Esophagus muscularis mucosa (tissue), 4 donors: ENCODE measurements at places on chromosomes 5 and 9. TPM values are rescaled to one million over a fixed set of nuclear protein-coding genes. Genes with fewer than 3 reads are reported as not detected.

GRCh38 chr9:72997387-72997995 lies 44.6 kb upstream of the ALDH1A1 start:
- no peak for DNase-seq

DNA sequence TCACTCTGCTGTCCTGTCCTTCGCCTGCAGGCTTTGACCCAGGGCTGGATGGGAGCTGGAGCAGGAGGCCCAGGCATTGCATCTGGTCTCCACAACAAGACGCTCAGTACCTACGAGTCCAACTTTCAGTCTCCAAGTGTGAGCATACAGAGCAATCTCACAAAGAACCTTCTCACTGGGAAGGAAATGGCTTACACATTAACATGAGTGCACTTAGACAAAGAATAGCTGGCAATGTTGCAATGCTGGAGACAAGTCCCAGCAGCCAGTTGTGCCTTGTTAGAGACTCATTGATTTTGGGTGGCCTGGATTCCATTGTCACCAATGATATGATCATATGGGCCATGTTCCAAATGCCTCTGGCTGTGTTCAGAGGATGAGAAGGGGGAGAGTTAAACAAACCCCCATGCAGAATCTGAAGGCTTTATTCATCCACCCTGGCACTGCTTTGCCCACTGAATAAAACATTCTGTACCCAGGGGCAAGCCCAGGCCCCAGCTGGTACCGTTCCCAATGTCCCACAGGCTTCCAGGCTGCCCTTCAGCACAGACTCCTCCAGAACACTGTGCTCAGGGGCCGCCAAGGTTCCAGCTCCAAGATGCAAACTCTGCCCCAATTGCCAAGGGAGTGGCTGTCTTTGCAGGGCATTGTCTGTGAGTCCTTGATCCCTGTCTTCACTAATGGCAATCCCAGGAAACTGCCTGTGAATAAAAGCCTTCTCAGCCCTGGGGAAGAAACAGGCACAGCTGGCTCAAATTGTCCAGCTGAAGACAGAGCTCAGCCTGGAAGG lies 185.5 kb downstream of the HSD17B3 start:
- DNase-seq: no peak

- no peak for DNase-seq
Measured at GRCh38 chr9:111330124-111330523, at the start of gene OR2K2. Gene OR2K2, minus strand, starts transcription at chr9:111330224. Its CDS starts 1,791 bp downstream, at chr9:111328433.

- no peak for DNase-seq
Measured at GRCh38 chr5:35799181-35799580, 57.5 kb upstream of the IL7R start.

GRCh38 chr5:124527220-124527991 lies 219.0 kb downstream of the ZNF608 start:
- no peak for DNase-seq

GRCh38 chr5:170619869-170620268 lies 116.0 kb downstream of the KCNIP1 start:
- DNase-seq: no peak

GRCh38 chr9:112028242-112029221 lies 131.9 kb downstream of the UGCG start:
- no peak for DNase-seq

- no peak for DNase-seq
Measured at GRCh38 chr5:95812074-95812471, 10.5 kb downstream of the GLRX start.

DNA sequence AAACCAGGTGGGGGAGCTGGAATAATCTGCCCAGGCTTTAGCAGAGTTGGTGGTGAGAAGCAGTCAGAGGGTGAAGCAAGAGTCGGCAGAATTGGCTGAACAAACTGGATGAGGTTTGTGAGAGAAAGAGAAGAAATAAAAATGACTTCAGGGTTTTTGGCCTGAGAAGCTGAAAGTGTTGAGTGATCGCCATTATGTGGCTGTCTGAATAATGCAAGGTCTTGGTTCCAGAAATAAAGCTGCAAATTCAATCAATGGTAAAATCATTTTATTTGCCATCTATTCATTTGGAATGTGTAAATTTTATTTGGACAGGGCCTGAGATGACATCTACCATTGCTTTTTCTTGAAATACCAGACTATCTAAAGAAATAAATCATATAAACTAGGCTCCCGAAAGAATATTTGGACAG lies 50.4 kb upstream of the DAB2 start:
- DNase-seq: no peak

GRCh38 chr5:132708645-132709044 lies 28.7 kb downstream of the KIF3A start:
- no peak for DNase-seq

The TRPM6 gene
- total RNA-seq: 1.7 TPM
